GM12892 (cell line): ENCODE measurements at places on chromosomes 7 and 10.

- no peak for DNase-seq
These were observed 91.0 kb downstream of the CDH23 start for GRCh38 chr10:71487726-71488125.

GRCh38 chr7:107725138-107725740, 18.7 kb upstream of the CBLL1 start:
- peak; percentile 24 for DNase-seq

DNA sequence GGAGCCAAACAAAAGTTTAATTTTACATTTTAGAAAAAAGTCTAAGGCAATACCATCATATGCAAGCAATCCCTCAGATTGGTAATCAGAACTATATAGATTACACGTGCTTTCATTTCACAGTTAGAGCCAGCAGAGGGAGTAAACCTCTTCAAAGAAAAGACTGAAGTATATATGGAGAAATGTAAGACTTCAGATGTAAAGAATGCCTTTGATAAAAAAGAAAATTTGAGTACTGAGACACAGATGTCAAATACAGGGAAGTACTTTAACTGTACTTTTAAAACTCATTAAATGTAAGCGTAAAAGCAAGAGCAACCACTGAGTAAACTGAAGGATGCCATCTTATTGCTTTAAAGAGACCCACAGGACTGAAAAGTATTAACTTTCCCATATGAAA, 101.4 kb upstream of the FAM133B start:
- DNase-seq, result no peak

GRCh38 chr10:79126351-79127080, 57.8 kb downstream of the ZMIZ1 start:
- no peak for DNase-seq

DNA sequence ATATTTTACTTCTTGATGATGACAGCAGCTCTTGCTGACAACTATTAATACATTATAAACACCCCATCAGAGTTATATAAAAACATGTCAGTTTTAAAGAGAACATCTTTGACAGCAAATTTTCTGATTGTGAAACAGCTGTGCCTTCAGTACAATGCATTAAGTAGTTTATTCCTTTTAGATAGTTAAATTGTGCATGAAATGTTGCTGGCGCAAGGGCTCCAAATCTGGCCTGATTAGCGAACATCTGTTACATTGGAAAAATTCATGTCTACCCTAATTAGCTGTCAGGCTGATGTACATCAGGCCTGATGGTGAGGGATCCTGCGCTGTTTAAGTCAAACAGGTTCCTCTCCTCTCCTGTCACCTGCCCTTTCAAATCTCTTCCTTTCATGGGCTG, 171.9 kb upstream of the SP8 start:
- no peak for DNase-seq
